Stimulated activated CD8-positive, alpha-beta memory T cell treated with anti-CD3 and anti-CD28 coated beads, Interleukin-15, amount 100 ng/mL, for 1 hour (primary cell): ENCODE measurements at places on chromosomes 16 and 17.

DNA sequence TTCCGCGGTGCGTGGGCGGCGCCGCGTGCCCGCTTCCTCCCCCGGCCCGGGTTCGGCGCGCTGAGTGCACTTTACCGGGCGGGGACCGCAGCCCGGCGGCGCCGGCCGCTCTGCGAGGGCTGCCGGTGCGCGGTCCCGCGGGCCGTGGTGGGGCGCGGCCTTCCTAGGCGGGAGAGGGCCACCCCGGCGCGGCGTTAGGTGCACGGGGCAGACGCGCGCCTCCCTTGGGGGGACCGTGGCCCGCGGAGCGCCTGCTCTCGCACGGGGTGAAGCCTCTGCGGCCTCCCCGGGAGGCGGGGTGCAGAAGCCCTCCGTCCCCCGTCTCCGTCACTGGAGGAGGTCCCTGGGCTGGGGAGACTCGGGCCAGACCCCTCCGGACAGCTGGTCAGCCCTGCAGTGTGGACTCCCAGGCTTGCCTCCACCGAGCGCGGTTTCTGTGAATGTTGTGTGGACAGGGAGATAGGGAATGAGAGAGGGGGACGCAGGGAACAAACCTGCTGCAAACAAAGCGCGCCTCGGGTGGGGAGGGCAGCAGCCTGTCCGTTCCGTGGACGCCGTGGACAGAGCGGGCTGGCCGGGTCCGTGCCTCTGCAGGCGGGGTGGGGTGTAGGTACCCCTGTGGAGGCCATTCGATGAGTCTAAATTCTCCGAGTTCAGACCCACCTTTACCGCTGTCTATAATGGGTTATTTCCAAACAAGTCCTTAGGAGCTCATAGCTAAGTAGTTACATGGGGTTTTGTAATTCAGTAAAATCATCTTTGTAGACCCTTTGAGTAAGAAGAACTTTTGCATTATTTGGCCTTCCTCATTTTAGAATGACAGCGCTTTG is 721 bp downstream of the TBCD start:
- no peak for DNase-seq

GRCh38 chr17:50839591-50840310 is 4.4 kb downstream of the WFIKKN2 start:
- DNase-seq, result no peak

- no peak for DNase-seq
Observed at GRCh38 chr17:44188576-44189403, 2.0 kb downstream of the TMUB2 start.

DNA sequence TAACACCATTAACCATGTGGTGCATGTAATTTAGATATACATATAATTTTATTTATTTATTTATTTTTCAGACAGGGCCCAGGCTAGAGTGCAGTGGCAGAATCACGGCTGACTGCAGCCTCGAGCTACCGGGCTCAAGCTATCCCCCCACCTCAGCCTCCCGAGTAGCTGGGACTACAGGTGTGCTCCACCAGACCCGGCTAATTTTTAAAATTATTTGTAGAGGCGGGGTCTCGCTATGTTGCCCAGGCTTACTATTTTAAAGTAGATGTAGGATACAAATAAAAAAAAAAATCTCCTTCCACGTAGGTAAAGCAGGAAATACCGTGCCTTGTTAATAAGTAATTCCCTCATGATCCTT is 446 bp upstream of the COQ7 start:
- no peak for DNase-seq

GRCh38 chr16:873243-873661 is 72.7 kb upstream of the GNG13 start:
- DNase-seq, result no peak

DNA sequence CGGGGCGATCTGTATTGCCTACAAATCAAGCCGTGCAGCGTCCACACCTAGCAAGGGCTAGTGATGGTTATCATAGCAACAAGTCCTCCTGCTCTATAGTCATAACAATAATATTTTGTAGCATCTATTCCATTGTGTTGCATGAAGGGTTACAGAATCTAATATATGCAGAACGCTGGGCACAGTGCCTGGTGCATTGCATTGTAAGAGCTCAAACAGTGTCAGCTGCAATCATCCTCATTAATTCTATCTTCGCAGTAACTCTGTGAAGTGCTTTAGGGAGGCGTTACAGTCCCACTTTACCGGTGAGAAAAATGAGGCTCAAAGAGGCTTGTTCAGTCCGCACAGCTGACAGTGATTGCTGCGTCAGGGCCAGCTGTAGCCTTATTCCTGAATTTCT is 149.4 kb downstream of the RBFOX1 start:
- DNase-seq, result no peak

- DNase-seq, result no peak
Observed at GRCh38 chr17:64443086-64443760, 5.7 kb upstream of the MILR1 start.

DNA sequence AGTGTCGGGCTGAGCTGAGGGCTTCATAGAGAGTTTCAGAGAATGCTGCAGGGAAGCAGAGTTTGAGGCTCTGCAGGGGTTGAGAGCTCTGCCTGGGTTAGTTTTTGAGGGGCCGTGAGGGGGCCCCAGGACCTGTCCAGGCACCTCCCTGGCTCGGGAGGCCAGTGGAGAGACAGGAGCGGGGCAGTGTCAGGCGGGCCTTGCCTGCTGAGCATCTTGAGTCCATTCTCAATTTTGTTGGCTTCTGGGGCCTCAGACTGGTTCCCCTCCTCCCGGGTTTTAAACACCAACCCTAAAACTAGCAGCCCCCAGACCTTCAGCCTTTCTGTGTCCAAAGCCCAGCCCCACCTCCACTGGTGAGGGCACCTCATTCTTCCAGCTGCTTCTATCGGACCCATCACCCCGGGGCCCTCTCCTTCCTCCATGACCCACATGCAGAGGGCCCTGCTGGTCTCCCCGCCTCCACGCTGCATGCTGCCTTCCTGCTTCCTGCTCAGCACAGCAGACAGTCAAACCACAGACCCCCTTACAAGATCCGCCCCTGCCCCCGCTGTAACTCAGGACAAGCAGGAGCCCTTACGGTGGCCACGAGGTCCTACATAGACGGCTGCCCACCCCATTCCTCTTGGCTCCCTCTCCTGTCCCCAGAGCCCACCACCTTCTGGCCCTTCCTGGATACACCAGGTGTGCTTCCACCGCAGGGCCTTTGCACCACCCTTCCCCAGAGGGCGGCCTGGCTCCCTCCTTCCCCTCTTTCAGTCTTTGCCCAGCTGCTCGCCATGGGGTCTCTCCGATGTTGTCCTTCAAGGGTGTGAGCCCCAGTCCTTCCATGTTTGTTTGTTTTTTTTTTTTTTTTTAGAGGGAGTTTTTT is 3.8 kb downstream of the RNF213 start:
- DNase-seq, result no peak

- DNase-seq, result no peak
Observed at GRCh38 chr17:69246726-69247375, 18.2 kb upstream of the ABCA10 start.
